NCI-H2081 treated with DMSO at 0.1 percent for 48 hours (cell line): ENCODE measurements at places on chromosomes 6 and 20.

DNA sequence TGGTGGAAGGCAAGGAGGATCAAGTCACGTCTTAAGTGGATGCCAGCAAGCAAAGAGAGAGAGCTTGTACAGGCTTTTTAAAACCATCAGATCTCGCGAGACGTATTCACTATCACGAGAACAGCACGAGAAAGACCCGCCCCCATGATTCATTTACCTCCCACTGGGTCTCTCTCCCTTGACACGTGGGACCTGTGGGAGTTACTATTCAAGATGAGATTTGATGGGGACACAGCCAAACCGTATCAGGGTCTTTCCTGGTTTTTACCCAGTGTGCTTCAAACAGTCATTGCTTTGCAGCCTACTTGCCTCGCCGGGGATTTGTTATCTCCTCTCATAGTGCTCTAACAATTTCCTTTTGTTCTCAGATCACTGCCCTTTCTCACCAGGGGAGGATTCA is 108.2 kb downstream of the UST start:
- no peak for DNase-seq

GRCh38 chr6:117600008-117600743 is 2.1 kb downstream of the GOPC start:
- no peak for DNase-seq

- DNase-seq = no peak
Measured at GRCh38 chr6:121522265-121522664, 86.8 kb downstream of the GJA1 start.

DNA sequence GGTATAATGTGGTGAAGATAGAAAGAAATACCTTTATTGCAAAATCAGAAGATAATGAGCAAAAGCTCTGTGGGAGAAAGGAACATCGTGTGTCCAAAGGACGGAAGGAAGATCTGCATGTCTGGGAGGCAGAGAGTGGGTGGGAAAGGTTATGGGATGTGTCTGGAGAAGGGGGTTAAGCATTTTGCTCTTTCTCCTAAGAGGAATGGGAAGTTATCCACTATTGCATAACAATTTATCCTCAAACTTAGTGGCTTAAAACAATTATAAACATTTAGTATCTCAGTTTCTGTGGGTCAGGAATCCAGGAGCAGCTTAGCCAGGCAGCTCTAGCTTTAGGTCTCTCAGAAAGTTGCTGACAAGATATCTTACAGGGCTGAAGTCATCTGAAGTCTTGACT is 229.1 kb upstream of the CITED2 start:
- DNase-seq = no peak

DNA sequence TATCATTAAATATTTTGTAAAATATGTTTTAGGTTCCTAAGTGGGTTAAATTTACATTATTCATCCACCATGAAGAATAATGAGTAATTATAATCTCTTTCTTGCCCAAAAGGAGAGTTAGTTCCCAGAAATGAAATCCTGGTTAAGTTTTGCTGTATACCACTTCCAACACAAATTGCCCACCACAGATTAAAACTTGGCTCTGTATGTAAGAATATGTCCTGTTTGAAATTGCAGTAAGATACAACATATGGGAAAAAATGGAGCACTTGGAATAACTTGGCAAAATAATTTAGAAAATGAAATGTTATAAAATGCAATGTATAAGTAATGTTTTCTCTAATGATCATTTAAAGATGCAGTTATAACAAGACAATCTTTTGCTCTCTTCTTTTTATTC is 64.3 kb upstream of the GJE1 start:
- DNase-seq = no peak
